ENCODE measurements at places on chromosomes 1 and 21.

DNA sequence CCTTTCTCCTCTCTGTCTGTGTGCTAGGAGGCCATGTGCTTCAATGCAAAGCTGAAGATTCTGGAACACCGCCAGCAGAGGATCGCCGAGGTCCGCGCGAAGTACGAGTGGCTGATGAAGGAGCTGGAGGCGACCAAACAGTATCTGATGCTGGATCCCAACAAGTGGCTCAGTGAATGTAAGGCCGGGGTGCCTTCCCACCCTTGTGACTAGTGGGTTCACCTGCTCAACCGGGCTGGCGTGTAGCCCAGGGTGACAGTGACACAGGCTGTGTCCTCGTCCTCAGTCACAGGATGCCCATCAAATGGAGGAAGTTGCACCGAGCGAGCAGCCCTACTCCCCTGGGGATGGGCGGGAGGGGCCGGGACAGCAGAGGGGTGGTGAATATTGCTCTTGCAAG is 544.1 kb downstream of the KIF26B start:
- DNase-seq = no peak

DNA sequence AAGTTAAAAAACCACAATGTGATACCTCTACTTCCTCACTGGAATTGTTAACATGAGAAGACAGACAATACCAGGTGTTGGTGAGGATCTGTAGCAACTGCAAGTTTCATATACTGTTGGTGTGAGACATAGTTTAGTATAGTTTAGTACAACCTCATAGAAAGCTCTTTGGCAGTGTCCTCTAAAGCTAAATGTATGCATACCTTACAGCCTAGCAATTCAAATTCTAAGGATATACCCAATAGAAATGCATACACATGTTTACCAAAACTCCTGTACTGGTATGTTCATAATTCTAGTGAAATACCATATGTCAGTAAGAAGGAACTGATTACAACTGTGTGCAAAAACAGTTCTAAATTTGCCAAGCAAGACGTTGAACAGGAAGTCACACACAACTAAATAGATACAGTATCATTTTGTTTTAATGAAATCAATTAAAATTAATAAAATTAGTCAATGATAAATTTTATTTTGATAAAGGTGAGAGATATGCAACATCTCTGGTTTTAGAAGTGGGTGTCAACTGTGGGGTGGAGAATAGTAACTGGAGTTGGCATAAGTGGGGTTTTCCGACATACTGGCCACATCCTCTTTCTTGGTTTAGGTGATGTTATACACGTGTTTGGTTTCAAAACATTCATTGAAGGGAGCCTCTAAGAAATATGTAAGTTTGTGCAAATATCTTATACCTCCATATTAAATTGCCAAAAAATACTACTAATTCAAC is 450.7 kb downstream of the PTPRC start:
- DNase-seq = no peak

DNA sequence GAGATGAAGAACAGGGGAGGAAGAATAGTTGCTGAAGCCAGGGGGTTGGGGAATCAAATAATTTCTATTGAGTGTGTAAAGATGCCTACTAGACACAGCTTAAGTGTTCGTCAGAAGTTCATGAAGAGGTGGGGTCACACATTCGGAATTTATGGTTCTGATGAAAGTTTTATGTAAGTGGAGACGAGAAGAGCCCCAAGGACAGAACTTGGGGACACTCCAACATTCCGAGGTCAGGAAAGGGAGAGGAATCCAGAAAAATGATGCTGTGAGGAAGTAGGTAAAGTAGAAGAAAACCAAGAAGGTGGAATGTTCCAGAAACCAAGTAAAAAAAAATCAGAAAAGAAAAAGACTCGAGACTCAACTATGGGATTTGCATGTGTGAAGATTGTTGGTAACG is 272.5 kb downstream of the SIPA1L2 start:
- DNase-seq = no peak

- DNase-seq = no peak
Observed at GRCh38 chr21:32108566-32108965, 170.3 kb downstream of the MIS18A start.

DNA sequence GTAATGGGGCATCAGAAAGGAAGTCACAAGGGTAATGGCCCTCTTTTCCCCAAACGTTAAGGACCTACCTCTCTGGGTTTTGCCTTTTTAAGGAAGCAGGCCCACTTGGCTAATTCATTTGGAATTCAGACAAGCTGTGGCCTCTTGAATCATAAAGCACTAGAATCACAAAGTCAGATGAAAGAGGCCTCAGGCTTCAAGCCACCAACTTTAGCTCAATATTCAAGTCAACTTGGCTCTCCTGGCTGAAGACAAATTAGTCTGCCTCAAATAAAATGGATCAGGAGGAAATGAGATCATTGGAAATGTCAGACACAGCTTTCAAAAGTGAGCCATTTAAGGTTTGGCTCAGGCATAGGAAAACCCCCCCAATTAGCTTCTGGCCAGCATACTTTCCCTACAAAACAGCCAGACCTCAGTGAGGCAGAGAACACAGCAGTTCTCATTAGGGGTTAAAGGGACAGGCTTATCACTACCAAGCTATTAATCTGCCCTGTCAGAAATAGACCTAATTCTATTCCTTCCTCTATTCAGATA is 34.3 kb downstream of the SLC35D1 start:
- DNase-seq = no peak

DNA sequence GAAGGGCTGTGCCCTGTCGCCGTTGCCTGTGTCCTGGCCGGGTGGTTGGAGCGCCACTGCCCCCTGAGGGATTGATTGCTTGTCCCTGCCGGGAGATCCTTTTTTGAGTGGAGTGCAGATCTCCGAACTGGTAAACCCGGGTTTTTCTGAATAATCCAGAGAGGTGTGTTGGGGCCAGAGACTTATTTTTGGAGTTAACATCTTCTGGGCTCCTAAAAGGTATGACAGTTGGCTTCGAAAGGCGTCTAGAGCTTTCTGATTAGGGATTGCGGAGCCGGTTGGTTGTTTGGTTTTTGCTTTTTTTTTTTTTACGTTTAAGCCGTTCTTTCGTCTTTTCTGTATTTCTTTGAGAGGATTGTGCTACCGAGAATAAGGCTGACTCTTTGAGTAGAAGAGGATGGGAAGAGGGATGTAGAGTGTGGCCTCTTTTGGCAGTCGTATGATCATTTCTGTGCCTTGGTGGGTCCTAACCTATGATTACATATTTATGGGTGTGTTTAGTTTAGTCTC is 756 bp downstream of the RLF start:
- no peak for DNase-seq

GRCh38 chr1:72830606-72831390 is 548.5 kb upstream of the NEGR1 start:
- DNase-seq = no peak

GRCh38 chr21:42503711-42504110 is 7.7 kb upstream of the RSPH1 start:
- no peak for DNase-seq

- DNase-seq = no peak
Observed at GRCh38 chr1:229989591-229990248, 77.3 kb upstream of the GALNT2 start.

DNA sequence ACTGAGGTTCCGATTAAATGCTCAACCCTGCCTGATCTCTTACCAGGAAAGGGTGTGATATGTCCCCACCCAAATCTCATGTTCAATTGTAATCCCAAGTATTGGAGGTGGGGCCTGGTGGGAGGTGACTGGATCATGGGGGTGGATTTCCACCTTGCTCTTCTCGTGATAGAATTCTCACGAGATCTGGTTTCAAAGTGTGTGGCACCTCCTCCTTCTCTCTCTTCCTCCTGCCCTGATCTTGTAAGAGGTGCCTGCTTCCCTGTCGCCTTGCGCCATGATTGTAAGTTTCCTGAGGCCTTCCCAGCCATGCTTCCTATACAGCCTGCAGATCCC is 34.9 kb downstream of the RSPH1 start:
- no peak for DNase-seq

DNA sequence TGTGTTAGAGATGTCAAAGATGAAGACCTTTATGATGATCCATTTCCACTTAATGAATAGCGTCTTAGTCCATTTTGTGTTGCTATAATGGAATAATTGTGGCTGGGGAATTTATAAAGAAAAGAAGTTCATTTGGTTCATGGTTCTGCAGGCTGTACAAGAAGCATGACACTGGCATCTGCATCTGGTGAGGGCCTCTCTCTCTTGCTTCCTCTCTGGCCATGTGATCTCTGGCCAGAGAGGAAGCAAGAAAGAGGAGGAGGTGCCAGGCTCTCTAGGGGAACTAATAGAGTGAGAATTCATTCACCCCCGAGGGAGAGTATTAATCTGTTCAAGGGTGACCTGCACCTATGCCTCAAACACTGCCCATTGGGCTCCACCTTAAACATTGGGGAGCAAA is 242.8 kb downstream of the DISC1 start:
- DNase-seq = no peak

GRCh38 chr1:166905136-166905535 is 29.1 kb upstream of the TADA1 start:
- DNase-seq = no peak

DNA sequence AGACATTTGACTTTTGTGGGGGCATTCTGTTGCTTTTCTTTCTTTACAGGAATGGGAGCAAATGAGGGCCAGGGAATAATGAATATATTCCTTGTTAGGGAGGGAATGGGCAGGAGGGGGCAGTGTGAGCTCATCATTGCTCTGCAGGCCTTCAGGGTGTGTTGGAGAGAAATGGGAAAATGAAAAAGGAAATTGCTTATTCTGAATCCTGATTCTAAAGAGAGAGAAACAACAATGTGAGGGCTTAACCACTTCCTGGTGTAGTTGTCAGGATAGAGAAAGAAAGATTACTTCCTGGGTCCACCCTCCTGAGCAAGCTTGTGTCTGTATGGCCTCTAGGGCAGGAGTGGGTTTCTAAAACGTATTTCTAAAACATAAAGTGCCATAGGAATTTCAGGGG is 28.3 kb downstream of the VANGL2 start:
- DNase-seq = peak; percentile 57

DNA sequence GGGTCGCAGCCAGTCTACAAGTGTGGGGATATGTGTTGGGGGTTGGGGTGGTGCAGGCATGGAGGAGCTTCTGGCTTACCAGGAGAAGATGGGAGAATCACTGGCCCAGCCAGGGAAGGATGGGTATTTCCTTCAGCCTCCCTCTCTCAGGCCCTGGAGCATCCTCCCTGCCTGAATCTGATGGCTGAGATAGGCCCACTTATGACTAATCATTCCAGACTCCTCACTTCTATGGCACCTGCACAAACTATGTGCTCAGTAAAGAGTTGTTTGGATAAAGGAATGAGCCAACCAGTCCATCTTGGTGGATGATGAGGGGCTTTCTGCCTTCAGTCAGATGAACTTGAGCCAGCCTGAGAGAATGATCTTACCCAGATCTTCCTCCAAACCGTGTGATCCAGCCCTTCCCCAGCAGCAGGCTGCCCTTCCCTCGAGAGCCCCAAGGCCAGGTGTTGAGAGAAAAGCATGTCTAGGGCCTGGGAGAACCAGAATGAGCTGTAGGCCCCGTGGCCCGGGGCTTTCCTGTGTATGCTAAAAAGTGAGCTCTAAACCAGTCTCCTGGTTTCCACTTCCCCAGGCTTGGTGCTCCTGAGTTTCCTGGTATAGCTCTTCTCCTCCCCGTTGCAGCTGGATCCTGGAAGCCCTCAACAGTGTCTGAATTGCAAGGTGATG is 1.3 kb downstream of the GPA33 start:
- no peak for DNase-seq

DNA sequence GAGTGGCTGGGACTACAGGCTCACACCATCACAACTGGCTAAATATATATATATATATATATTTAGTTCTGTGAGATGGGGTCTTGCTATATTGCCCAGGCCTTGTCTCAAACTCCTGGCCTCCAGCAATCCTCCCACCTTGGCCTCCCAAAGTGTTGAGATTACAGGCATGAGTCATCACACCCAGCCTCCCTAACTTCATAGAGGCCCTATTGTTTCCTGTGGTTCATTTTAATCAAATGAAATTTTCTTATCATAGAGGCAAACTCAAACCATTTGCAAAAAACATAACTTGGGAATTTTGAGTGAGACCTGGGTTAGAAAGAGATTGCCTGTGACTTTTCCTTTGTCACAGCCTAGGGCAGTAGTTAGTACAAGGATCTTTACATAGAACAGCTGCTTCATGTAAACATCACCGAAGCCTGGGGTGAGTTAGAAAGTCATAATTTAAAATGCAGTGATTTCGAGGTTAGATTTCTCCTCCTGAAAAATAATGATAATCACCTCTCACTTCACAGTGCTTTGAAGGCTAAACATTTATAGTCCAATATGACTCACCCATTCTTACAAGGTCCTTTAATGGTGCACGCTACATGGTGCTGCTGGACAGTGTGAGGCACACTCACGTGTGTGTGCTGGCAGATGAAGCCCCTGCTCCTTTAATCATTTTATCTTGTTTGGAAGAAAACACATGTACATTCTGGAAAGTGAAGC is 188.9 kb downstream of the RHOU start:
- DNase-seq = no peak

- no peak for DNase-seq
Observed at GRCh38 chr1:15401391-15402055, 8.2 kb upstream of the EFHD2 start.

DNA sequence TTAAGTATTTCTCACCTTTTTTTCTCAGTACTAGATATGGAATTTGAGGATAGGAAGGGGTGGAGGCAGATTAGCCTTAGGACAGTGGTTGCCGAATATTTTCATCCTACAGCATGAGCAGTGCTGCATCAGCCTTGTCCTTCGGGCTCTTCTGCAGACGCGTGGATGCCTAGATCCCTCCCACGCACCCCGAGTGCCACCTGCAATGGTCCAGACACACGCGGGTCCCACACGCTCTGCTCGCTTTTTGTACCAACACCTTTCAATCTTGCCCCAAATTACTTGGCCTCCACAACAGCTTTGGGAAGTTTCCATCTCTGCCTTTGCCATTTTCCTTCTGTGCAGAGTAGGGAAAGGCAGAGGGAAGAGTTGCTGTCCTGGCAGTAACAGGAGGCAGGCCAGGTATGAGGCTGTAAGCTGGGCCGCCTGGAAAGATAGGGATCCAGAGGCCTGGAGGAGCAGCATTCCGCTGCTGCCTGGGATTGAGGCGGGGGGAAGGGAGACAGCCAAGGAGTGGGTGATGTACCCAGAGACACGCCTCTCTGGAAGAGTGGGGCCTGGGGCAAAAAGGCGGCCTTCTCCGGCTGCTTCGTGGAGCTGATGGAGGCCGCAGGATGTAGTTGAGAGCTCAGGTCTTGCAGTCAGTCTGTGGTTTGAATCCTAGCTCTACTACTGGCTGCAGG is 467.7 kb downstream of the KIF26B start:
- DNase-seq = no peak

- DNase-seq = peak; percentile 5
Observed at GRCh38 chr1:234969011-234969441, 159.6 kb downstream of the TOMM20 start.

GRCh38 chr1:59438058-59438560 is 141.2 kb downstream of the FGGY start:
- DNase-seq = no peak

GRCh38 chr1:39907528-39908453 is 6.1 kb upstream of the MYCL start:
- DNase-seq = no peak

- DNase-seq = no peak
Observed at GRCh38 chr1:36377791-36378492, 7.8 kb downstream of the STK40 start.
